Stimulated activated CD4-positive, alpha-beta T cell treated with anti-CD3 and anti-CD28 coated beads, Interleukin-1b, Interleukin-23, amount 100 ng/mL, for 4 hours (primary cell): ENCODE measurements at places on chromosomes 1 and 21.

DNA sequence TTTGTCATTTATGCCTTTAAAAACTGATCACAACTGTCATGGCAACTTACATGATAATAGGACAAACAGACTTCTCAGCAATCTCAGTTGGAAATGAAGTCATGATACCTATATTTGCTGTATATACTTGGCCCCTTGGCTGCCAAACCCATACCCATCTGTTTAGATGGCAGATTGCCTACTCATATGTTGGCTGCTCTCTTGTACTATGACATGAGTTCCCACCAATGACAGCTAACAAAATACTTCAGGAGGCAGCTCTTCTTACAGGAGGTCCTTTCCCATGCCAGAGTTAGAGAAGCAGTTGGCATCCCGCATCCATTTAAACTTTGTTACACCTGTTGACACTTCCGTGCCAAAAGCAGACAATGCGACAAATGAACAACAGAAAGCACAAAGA lies 603.1 kb upstream of the ADGRL2 start:
- no peak for DNase-seq

- DNase-seq: no peak
Observed at GRCh38 chr1:110035236-110035752, 870 bp downstream of the STRIP1 start.

DNA sequence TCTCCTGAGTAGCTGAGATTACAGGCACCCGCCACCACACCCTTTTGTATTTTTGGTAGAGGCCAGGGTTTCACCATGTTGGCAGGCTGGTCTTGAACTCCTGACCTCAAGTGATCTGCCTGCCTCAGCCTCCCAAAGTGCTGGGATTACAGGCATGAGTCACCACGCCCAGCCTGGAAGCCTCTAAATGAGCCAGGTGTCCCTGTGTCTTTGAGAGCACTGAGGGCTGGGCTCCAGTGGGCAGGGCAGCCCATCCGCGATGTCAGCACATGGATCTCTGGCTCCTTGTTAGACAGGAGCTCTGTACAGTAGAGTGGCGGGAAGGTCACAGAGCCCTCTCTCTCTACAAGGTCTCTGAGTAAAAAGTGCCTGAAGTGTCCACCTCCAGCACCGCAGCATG lies 124.3 kb downstream of the PGBD5 start:
- no peak for DNase-seq

GRCh38 chr1:170460414-170461155 lies 71.4 kb upstream of the GORAB start:
- DNase-seq: no peak

DNA sequence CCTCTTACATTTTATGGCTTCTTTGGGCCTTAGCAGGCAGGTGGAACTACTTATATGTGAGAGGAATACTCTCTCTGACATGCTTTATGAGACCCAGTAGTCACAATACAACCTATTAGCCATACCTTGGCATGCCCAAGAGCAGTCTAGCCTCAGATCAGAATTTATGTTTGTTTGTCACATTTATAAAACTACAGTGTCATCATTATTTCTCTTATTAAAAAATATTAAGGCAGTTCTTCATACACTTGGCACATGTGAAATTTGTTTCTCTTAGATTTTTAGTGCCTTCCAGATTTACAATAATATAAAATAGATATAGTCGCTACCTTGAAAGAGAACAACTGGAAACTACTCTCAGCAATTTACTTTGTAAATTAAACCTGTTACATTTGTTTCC lies 118.5 kb downstream of the LRRC40 start:
- DNase-seq: no peak

DNA sequence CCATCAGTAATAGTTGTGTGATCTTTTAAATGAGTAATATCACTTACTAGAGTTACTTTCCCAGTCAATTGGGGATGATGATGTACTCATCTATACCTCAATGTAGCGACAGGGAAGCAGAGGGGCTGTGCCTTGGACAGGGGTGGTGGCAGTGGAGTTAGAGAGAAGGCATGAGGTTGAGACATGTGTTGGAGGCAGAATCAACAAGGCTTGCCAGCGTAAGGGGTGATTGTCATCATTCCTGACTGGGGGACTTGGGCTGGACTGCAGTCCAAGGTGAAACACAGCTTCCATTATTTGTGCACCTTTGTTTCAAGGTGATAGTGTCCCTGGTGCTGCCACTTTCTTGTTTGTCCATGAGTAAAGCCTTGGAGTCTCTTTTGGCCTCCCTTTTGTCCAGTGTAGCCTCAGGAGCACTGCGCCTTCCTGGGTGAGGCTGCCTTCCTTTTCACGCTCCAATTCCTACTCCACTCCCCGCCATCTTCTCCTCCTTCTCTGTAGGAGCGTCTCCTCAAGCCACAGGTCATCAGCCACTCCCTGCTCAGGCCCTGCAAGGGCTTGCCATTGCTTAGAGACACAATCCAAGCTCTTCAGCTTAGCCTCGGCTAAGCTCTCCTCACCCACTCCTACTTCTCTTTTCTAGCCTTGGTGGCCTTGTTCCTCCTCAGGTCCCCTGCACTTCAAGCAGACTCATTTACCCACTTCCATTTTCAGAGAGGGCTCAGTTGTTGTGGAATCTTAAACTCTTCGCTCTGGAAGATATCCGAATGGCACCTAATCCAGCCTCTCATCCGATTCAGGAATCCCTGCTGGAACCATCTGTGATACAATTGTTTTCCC lies 77.6 kb upstream of the CD34 start:
- DNase-seq: no peak

GRCh38 chr1:911875-912739 lies 11.6 kb upstream of the SAMD11 start:
- no peak for DNase-seq

DNA sequence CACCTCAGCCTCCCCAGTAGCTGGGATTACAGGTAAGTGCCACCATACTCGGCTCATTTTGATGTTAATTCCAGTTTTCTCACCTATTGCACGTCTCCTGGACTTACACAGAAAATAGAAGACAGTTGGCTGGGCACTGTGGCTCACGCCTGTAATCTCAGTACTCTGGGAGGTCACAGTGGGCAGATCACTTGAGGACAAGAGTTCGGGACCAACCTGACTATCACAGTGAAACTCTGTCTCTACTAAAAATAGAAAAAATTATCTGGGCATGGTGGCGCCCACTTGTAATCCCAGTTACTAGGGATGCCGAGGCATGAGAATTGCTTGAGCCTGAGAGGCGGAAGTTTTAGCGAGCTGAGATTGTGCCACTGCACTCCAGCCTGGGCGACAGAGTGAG lies 44.1 kb downstream of the DYRK1A start:
- no peak for DNase-seq

- no peak for DNase-seq
Observed at GRCh38 chr1:14627608-14628489, 29.4 kb downstream of the KAZN start.

DNA sequence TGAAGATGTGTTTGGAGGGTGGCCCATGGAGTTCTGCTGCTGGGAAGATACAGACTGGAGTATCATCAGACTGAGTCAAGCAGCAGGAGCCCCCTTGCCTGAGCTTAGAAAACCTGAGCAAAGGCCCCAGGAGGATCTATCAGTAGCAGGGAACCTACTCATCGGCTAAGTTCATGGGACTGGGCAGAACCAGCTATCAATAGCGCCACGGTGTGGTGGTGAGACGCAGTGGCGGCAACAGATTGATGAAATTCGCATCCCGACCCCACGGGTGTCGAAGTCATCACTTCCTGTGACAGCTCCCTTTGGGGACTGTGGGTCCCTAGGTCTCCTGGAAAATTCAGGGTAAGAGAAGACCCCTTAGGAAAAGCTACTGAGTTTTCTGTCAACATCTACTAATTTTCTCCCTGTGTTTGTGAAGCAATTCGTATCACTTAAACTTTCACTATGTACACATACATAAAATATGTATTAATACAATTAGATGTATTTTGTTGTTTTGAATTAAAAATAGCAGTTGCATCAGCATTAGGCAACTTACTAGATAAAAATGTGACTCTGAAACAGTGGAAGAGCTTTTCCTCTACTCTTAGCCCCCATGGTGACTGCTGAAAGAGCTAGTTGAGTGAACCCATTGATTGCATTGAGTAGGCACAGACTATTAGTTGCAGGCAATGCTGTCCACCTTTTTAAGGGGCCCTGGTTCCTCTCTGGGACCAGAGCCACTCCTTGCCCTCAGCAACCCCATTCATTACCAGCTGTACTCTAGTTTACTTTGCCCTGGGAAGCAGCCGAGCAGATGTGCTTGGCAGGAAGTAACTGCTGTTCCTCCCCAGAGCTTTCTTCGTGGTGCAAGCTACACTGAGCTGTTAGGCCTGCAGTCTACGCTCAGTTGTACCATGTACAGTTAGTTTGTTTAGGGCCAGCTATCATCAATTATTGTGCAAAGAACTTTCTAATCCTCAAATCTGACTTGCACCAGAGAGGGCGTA lies 7.3 kb upstream of the CACNA1S start:
- DNase-seq: peak; percentile 33

- DNase-seq: no peak
Observed at GRCh38 chr1:221886743-221887414, 145.0 kb upstream of the DUSP10 start.

- no peak for DNase-seq
Observed at GRCh38 chr1:15513192-15513591, 10.8 kb downstream of the CASP9 start.

GRCh38 chr21:43306391-43306790 lies 120.5 kb downstream of the SIK1 start:
- DNase-seq: no peak

GRCh38 chr1:205477759-205478247 lies 22.0 kb upstream of the BLACAT1 start:
- DNase-seq: no peak

DNA sequence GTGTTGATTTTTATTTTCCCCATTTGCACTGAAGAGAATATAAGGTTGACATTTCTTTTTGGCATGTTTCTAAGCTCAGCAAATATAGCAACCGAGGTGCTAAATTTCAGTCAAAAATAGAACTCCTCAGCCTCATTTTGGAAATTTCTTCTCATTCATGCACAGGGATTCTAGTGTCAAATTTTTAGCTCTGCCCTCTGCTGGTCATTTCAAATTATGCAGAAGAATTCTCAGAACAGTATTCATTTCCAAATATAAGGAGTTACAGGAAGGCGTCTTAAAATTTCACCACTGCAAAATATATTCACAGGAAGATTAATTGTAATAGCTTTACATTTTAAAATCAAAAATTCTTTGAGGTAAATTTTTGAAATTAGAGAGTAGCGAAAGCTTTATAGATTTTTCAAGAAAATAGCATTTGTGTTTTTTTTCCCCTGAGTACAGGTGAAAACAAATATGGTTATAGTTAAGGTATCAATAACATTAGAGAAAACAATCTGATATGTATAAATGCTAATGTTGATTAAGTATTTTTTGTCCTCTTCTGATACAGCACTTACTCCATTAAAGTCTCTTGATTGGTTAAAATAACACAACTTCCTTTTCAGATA lies 57.9 kb downstream of the FMN2 start:
- no peak for DNase-seq

- DNase-seq: no peak
Observed at GRCh38 chr1:208499601-208500000, 255.4 kb upstream of the PLXNA2 start.

DNA sequence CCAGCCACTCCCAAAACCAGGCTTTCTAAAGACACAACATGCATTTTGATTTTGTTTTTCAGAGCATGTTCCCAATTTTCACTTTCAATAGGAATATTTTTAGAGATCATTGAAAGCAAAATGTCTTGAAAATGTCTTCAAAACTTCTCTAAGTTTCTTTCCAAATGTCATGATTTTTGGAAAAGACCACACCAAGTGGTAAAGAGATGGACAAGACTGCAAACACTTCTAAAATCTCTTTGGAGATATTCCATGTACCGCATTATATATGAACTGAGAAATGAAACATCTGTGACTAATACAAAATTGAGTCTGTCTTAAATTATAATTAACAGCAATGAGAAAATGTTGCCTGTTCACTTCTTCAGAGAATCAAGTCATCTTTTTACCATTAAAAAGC lies 418.0 kb upstream of the PKN2 start:
- DNase-seq: no peak

GRCh38 chr1:51969038-51969705 lies 21.3 kb downstream of the RAB3B start:
- no peak for DNase-seq

- peak; percentile 48 for DNase-seq
Observed at GRCh38 chr1:227999056-227999930, 7.5 kb upstream of the WNT3A start.

GRCh38 chr1:230818901-230819300 lies 49.4 kb downstream of the C1orf198 start:
- DNase-seq: no peak

GRCh38 chr1:163785868-163786405 lies 464.2 kb downstream of the NUF2 start:
- no peak for DNase-seq

DNA sequence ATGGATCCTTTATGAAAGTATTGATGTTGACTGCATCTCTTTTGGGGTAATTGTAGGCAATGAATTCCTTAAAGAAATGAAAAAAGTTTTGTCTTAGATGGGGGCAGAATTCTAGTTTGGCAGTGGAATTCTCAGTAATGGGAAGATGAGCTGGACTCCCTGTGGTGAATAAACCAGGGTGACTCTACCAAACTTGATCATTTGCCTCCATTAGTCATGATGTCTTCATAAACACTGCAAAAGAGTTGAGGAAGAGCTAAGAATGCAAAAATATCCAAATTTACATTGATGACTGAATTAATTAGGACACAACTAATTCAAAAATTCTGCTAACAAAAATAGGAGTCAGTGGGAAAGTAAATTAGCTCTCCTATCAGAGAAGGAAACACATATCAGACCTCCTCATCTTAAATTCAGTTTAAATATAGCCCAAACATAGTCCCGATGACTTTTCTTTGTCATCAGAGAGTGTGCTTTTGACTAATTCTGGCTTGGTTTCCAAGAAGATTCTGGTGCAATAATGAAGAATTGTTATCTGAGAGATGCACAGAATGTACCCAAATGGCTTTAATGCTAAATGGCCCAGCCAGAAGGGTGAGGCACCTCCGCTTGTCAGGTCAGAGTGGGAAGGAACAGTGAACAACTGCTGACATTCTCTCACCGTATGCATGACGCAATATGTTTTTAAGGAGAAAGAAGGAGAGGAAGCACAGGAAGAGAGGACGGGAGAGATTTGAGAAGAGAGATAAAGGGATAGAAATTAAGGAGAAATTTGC lies 525.1 kb downstream of the LMO4 start:
- no peak for DNase-seq

DNA sequence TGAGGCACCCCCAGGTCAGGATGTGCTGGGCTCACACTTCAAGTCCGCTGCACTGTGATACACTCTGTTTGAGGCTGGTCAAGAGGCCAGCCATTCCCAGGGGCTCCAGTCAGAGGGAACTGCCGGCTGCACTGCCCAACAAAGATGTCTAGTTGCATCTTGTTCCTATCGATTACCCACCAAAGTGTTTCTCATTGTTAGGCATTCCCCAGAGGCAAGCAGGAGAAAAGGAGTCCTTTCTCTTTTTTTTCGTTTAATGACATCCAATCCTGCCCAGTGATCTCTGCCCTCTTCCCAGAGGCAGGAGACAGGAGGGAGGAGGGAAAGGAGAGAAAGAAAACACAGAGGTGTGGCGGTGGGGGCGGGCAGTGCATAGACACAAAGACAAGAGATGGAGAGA lies 150.4 kb downstream of the OMA1 start:
- DNase-seq: no peak

- DNase-seq: no peak
Observed at GRCh38 chr1:8386247-8386646, 68.3 kb downstream of the SLC45A1 start.
